ENCODE measurements at places on chromosomes 3 and 15. TPM values are rescaled to one million over a fixed set of nuclear protein-coding genes. Genes with fewer than 3 reads are reported as not detected.

DNA sequence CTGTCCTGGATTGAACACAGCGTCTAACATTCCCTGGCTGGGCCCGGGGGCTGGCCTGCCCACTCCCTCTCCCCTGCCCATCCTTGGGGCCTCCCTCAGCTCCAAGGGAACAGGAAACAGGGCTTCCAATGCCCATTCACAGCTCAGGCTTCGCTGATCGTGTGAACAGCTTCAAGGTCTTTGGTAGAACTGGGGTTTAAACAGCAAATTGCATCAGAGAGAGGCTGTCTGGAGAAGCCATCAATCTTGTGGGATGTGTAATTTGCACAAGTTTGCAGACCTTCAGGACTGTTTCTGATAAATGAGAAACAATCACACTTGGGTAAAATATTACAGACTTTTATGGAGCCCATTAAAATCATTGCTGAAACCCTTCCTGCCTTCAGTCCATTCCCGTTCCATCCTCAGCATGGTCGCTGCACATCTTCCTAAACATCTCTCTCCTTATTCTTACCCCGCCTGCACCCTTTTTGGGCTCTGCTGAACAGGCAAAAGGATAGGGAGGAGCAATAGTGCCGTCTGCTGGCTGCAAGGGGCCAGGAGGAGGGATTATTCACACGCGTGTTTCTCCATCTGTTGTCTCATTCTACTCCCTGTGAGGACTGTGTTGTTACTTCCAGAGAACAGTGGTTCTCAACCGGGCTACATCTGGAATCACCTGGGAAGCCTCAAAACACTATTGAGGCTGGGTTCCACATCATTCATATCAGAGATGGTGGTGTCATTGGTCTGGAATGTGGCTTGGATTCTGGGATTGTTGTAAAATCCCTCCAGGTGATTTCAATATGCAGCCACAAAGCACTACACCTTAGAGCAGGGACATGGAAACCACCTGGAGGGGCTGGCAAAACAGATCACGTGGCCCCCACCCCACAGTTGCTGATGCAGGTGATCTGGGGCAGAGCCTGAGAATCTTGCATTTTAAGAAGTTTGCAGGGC lies 116.3 kb downstream of the CLSTN2 start:
- H3K4me3 ChIP-seq: no peak overlapping the region
- no peaks in the 10 kb centered on the region for H3K4me1 ChIP-seq
- H3K36me3 ChIP-seq: no peaks in the 10 kb centered on the region
- no peaks in the 10 kb centered on the region for H3K27me3 ChIP-seq
- DNase-seq: no peak
- no peak overlapping the region for H3K27ac ChIP-seq

Gene C2CD4A
- polyA plus RNA-seq: 11.6 TPM

DNA sequence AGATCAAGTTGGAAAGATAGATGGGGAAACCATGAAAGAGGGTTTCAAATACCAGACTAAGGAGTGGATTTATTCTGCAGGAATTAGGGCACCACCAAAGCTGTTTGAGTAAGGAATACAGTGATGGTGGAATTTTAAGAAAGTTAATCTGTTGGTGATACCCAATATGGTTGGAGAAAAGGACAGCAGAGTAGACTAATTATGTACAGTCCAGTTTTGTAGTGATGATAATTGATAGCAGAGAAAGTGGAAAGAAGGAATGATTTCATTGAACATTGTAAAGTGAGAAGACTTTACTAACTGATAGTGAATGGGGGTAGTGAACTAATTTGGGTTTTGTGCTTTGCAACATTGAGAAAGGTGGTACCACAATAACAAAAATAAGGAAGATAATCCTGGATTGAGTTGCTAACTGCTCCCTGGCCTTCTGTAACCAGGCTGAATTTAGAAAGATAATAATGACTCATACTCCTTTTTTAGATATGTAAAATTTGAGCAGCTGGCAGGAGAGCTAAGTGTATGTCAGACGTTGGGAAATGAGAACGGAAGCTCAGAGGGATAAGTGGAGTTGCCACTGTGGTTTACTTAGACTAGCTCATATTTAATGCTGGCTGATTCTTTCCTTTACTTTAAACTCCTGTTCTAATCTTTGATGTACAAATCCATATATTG lies 16.9 kb downstream of the TCAIM start:
- peaks cover 7% of the 10 kb centered on the region for H3K36me3 ChIP-seq
- no peak overlapping the region for H3K27ac ChIP-seq
- H3K27me3 ChIP-seq: no peaks in the 10 kb centered on the region
- H3K4me1 ChIP-seq: no peaks in the 10 kb centered on the region
- no peak overlapping the region for H3K4me3 ChIP-seq

GRCh38 chr15:60324706-60325438 lies 72.9 kb downstream of the ANXA2 start:
- no peak overlapping the region for H3K4me3 ChIP-seq
- H3K36me3 ChIP-seq: no peaks in the 10 kb centered on the region
- no peaks in the 10 kb centered on the region for H3K27me3 ChIP-seq
- H3K27ac ChIP-seq: no peak overlapping the region
- no peak for DNase-seq

DNA sequence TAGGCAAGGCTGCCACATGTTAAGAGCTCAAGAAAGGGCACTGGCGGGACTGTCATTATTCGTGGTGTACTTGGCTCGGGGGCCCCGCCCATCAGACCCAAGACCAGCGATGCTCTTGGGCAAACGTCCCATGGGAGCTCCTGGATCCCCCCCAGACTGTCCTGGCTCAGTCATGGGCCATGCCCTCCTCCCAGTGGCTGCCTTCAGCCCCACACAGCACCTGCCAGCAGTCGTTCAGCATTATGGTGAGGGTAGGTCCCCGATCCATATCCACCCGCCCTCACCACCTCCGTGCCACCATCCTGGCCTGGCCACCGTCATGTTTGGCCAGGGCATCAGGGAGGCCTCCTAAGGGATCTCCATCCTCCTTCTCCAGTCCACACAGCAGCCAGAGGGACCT lies 51.4 kb upstream of the IQSEC1 start:
- H3K27me3 ChIP-seq: peaks cover 4% of the 10 kb centered on the region
- no peak overlapping the region for H3K27ac ChIP-seq
- no peak overlapping the region for H3K4me3 ChIP-seq
- H3K36me3 ChIP-seq: no peaks in the 10 kb centered on the region

DNA sequence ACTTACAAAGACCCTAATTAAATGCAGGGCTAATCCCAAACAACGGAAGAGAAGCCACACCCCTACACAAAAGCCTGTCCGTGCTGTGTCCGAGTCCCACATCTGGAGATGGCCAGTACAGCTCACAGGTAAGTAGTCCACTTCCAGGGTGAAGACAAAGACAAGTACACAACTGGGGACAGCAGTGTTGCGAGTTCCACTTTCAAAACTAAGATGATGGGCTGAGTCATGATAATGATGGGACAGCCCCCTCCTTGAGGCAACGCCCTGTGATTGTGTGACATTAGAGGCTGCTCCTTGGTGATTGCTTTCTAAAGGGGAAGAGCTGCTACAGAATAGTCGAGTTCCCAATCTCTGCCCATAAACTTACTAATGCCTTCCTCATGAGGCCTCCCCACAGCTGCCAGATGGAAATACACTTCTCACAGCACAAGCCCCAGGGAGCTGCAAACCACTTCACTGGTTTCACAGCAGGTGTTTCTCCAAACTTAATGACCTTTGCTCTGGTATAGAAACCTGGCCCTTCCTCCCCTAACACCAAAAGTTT lies 27.6 kb downstream of the RFT1 start:
- no peak for DNase-seq
- H3K4me1 ChIP-seq: no peaks in the 10 kb centered on the region
- H3K27me3 ChIP-seq: no peaks in the 10 kb centered on the region
- peaks cover 34% of the 10 kb centered on the region for H3K36me3 ChIP-seq
- H3K4me3 ChIP-seq: no peak overlapping the region
- H3K27ac ChIP-seq: no peak overlapping the region

- DNase-seq: no peak
- no peaks in the 10 kb centered on the region for H3K4me1 ChIP-seq
- no peak overlapping the region for H3K27ac ChIP-seq
- no peak overlapping the region for H3K4me3 ChIP-seq
- H3K36me3 ChIP-seq: no peaks in the 10 kb centered on the region
- H3K27me3 ChIP-seq: peaks cover under 1% of the 10 kb centered on the region
These were observed 141.8 kb downstream of the IL20RB start for GRCh38 chr3:137099364-137100219.

DNA sequence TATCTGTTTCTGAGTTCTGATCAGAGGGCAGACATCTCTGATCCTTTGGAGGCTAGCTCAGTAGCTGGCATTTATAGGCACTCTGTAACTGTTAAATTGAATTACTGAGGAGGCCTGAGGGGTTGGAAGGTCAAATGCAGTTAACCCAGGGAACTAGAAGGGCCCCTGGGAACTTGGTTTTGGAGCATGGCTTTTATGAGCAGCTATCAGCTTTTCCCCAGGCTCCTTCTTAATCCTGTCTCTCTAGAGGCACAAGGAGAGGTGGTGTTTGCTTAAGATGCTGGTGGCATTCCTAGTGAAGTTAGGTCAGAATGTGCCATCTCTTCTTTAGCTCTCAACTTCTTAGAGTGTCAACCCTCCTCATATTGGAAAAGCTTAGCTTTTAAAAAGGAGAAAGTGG lies 128.9 kb downstream of the LPP start:
- no peak overlapping the region for H3K4me3 ChIP-seq
- peaks cover 2% of the 10 kb centered on the region for H3K4me1 ChIP-seq
- DNase-seq: no peak
- H3K27me3 ChIP-seq: no peaks in the 10 kb centered on the region
- H3K36me3 ChIP-seq: no peaks in the 10 kb centered on the region

Gene STAC
- 0.80 TPM for polyA plus RNA-seq

DNA sequence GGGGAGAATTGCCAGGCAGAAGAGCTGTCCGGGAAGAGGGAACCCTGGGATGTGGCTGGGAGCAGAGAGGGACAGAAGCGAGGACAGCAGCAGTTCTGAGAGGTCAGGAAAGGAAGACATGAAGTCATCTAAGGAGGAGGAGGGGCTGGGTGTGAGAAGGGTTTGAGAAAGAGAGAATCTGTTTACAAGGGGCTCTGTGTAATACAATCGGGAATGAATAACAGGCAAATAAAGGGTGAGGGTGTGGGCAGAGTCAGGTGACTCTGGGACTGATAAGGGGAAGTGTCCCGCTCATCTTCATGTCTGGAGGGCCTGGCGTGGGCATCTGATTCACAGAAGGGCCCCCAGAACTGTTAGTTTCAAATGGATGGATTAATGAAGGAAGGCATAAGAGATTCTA lies 191.3 kb downstream of the XXYLT1 start:
- H3K27me3 ChIP-seq: no peaks in the 10 kb centered on the region
- no peaks in the 10 kb centered on the region for H3K36me3 ChIP-seq
- DNase-seq: no peak
- peaks cover 84% of the 10 kb centered on the region for H3K4me1 ChIP-seq

Gene RAD51
- 1.2 TPM for polyA plus RNA-seq

Gene SPTBN5
- polyA plus RNA-seq: 1.6 TPM

DNA sequence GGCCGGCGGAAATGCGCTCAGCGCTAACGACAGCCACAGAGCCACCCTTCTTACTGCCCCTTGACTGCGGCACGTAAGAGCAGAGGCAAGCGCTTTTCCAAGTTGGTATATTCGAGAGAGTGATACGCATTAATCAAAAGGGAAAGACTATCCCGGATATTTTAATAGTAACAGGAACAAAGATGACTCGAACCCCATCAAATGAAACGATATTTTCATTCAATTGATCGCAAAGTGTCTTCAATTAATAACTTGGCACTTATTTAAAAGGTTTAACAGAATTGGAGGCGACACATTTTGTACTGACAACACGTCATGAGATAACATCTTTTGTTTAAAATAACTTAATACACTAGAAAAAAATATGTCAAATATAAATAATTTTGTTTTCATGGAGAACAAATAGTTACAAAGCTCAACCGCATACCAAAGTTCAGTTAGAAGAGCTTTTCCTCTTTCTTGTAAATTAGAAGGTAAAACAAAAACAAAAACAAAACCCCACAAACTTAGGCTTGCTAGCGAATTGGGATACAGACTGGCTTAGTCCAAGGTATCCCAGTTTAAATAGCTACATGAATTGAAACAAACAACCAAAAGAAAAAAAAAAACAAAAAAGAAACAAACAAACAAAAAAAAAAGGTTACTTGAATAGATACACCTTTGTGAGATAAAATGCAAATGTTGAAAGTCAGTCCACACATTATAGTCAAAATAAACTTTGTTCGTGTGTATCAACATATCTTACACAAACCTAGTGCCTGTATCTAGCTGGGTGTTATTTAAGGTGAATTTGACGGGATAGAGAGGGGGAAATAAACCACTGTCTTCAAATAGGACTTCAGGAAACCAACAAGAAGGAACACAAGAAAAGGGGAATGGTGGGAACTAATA lies 10.2 kb downstream of the SHOX2 start:
- peaks cover 7% of the 10 kb centered on the region for H3K4me1 ChIP-seq
- H3K27ac ChIP-seq: no peak overlapping the region
- no peak for DNase-seq
- H3K36me3 ChIP-seq: no peaks in the 10 kb centered on the region
- peaks cover 62% of the 10 kb centered on the region for H3K27me3 ChIP-seq
- H3K4me3 ChIP-seq: no peak overlapping the region

Data from thymus (tissue), 14 donors.